B cell (primary cell): ENCODE measurements at places on chromosomes 11 and 22.

DNA sequence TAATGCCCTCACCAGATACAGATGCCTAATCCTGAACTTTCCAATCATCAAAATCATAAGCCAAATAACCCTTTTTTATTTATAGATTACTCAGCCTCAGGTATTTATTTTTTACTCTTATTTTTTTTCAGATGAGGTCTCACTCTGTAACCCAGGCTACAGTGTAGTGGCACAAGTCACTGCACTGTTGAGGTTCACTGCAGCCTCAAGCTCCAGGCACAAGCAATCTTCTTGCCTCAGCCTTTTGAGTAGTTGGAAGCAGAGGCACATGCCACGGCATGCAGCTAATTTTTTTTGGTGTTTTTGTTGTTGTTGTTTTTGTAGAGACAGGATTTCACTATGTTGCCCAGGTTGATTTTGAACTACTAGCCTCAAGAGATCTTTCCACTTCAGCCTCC, 49.5 kb downstream of the TTC28 start:
- no peak for DNase-seq

DNA sequence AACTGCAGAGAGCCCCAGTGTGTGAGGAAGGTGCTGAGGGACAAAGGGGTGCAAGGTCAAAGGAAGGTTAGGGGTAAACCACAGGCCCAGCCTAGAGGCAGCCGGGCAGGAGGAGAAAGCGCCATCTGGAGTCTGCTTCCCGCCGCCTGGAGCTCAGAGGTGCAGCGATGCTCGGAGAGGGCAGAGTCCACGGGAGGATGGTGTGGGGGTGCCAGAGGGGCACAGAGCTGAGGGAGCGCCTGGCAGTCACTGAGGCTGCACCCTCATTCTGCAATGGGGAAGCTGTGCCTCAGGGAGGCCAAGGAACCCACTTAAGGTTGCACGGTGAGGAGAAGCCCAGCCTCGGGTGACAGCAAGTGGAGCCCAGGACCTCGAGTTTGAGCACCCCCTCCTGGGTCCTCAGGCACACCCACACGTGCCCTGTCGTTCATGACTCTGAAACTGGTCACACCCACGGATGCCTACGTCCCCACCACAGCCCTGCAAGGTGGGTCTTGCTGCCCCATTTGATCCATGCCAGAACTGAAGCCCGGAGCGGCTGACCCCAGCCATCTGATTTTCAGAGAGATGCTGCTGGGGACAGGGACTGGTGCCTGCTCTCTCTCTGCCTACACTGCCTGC, 1.6 kb downstream of the IL2RB start:
- DNase-seq, result no peak

GRCh38 chr22:48592066-48592345, 1235.7 kb downstream of the BRD1 start:
- no peak for DNase-seq

GRCh38 chr11:79227767-79228755, 212.8 kb downstream of the TENM4 start:
- DNase-seq, result no peak

DNA sequence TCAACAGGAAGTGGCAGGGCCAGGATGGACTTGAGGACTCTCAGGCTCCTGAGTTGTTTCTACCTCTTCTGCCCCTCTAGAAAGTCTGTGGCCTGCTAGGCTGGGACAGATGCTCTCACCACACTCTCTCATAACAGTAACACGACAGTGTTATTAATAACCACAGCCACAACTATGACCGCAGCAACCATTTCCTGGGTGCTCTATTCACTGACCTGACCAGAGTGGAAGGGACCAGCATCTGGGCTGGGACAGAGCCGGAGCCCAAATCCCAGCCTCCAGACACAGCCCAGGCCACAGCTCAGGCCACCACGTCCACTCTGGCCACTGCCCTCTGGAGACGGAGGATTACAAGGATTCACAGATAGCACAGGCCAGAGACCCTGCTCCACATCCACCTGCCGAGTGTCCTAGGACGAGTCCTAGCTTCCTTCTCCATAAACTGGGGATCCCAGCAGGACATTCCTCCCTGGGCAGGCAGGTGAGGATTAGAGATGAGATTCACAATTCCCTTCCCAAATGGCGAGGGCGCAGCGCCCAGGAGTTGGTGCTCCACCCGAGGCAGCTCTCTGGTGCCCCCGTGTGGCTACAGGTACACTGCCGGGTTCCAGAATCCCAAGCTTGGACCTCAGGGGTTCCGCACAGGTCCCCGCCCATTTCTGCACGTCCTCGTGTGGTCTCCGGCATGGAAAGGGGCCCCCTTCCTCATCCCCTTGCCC, 7.1 kb downstream of the PNPLA5 start:
- peak; percentile 42 for DNase-seq

DNA sequence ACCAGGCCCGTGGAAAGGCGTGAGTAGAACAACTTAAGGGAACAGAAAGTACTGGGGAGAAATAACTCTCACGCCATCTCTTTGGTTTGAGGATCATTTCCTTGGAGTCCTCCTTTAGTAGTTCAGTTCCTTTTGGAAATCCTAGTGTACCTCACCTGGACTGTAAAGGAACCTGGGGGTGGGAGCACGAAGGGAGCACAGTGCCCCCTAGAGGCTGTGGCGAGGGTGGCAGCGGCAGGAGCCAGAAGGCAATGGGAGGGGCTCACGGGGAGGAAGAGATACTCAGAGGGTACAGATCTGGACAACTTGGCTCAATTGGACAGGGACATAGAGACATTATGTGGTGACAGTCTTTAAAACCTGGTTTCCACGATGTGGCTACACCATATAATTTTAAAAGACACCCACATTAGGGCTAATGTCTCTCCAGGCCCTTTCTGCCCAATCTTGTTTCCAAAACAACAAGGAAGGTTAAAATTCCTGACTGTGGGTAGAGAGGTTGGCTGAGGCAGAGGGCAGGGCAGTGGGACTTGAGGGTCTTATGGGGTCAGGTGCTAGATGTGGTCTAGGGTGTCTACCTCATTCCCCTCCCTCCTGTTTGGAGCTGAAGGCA, 87.0 kb downstream of the CSNK2A3 start:
- peak; percentile 44 for DNase-seq

- DNase-seq, result no peak
These were observed 5.2 kb downstream of the ARRB1 start for GRCh38 chr11:75346296-75346695.

GRCh38 chr11:86230921-86231434, 13.6 kb upstream of the EED start:
- no peak for DNase-seq

DNA sequence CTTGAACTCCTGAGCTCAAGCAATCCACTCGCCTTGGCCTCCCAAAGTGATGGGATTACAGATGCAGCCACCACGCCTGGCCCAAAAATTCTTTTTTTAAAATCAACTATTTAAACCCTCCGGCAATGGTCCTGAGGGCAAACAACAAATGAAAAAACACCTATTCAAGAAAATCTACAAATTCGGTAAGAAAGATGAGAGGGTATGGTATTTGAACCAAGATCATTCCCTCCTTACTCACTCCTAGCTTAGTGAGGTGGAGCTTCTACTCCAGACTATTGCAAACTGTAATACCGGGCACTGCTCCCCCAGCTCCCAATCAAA, 2.1 kb downstream of the NF2 start:
- DNase-seq, result no peak

- DNase-seq, result no peak
These were observed 189.0 kb upstream of the MPPED2 start for GRCh38 chr11:30775233-30775522.

DNA sequence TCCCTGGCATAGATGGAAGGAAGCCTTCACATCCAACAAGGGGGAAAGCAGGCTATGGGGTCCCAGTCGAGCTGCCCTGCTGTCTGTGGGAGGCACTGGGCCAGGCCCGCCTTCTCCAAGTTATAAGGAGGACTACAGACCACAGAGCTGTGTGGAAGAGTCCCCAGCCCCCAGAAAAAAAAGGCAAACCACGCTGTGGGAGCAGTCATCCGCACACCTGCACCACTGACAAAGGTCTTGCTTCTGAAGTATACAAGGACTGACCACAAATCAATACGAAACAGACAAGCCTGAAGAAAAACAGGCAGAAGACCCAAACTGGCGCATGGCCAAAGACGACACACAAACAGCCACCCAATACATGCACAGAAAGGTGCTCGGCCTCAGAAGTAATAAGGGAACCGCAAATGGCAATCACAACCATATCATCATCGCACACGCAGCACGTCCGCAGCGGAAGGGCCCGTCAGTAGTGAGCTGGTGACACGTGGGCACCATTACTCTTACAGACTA, 384.1 kb downstream of the CTTN start:
- no peak for DNase-seq

DNA sequence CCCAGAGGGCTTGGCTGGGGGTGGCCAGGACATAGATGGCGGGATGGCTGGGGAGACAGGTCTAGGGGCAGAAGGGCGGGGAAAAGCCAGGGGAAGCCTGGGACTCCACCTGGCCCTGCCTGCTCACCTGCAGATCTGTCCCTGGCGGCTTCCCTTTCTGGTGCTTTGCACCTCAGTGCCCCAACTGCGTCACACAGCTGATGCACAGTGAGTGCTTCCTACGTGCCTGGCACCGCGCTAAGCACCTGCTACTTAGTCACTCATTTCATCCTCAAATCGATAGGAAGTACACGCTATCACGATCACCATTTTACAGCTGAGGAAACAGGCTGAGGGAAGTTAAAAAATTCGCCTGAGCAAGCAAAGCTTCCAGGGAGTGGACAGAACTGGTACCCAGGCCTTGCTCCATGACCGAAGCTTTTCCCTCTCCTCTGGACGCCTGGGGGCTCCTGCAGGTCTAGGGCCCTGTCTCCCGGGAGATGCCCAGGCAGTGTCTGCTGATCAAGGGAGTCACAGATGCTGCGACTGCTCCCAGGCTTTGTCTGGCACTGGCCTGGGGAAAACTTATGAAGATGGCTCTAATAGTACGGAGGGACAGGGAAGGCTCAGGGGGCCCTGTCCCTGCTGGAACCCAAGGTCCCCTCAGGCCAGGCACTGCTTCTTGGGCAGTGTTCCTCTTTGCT, 63.0 kb upstream of the TTLL12 start:
- DNase-seq, result no peak

- no peak for DNase-seq
These were observed 13.4 kb upstream of the API5 start for GRCh38 chr11:43298397-43298796.

DNA sequence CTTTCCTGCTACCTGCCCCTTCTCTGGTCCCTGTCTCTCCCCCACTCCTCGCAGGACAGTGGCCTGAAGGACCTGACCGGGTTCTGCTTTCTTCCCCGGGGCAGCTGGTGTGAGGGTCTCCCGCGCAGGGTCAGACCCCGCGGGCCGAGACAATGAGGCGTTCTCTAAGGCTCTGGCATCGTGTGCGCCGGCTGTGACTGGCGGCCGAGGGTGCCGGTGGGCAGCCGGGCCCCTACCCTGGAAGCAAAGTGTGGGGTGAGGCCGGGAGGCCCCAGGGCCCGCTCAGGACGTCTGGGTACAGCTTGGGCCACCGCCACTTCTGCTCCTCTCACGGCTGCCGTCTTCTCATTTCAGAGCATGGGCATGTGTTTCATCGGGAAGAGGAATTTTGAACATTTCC, 16.3 kb downstream of the TRMU start:
- DNase-seq, result no peak

GRCh38 chr11:9747828-9748227, 84.0 kb downstream of the SWAP70 start:
- no peak for DNase-seq

- no peak for DNase-seq
These were observed 24.9 kb downstream of the SCUBE2 start for GRCh38 chr11:9066433-9066925.

DNA sequence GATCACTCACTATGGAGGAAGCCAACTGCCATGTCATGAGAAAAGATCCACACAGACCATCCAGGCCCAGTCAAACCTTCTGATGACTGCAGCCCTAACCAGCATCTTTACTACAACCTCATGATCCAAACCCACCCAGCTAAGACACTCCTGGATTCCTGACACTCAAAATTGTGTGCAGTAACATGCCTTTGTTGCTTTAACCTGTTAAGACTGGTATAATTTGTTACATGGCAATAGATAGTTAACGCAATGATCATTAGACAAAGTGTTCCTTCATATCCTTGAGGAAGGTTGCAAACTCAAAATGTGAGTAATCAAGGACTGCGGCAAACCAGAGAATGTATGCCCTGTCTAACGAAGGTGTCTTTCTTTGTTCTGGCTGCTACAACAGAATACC, 47.1 kb upstream of the CSNK2A3 start:
- DNase-seq, result no peak

GRCh38 chr11:88626216-88626615, 288.7 kb upstream of the CTSC start:
- DNase-seq, result no peak

DNA sequence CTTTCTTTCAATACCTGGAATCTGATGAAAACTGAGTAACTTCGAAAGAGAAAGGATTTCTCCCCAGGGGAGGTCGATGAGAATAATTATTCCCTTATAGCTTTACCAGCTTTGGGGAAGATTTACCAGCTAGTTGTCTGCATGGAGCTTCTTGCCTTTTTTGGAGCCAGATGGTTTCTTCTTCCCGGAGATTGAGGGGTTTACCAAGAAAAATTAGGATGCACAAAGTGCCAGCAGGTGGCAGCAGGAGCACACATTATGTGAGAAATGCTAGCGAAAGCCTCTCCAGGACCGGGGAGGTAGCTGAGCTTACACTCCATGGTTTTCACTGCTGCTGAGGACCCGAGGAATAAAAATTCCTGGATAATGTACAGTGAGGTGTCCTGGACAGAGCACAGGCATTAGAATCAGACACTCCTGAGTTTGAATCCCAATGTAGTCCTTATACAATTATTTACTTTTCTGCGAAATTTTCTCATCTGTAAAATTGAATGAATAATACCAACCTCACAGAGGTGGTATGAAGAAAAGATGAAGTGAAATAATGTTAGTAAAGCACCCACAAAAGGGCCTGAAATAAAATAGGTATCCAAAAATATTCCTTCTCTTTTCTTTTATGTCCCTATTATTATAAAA, 46.0 kb upstream of the PARVA start:
- peak; percentile 30 for DNase-seq

- DNase-seq, result no peak
These were observed 37.0 kb downstream of the LDLRAD3 start for GRCh38 chr11:35980686-35981390.

DNA sequence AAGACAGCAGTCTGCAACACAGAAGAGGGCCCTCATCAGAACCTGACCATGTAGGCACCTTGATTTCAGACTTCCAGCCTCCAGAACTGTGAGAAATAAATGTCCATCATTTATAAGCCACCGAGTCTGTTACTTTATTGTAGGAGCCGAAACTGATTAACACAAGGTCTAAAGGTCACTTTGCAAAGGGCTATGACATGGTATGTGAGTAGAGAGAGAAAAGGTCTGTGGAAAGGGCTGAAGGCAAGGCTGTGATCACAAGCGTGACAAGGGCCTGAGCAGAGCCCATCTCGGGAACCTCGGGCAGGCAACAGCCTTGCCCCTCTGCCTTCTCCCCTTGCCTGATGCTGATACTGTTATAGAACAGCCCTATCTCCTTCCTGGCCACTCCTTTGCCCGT, 73.4 kb upstream of the TEAD1 start:
- DNase-seq, result no peak
